ENCODE measurements at places on chromosomes 1 and 21. TPM values are rescaled to one million over a fixed set of nuclear protein-coding genes. Genes with fewer than 3 reads are reported as not detected.

CELA3A gene
- not detected for total RNA-seq

TMEM61 gene
- not detected for total RNA-seq

FMO1 gene
- total RNA-seq: 0.28 TPM

CFHR4 gene
- not detected for total RNA-seq

KIF21B gene
- total RNA-seq: 0.19 TPM

B3GALT2 gene
- total RNA-seq: 2.1 TPM
